CD4-positive, alpha-beta T cell treated with Interleukin-17A for 4 hours (primary cell): ENCODE measurements at places on chromosomes 4 and X.

- peak; percentile 67 for DNase-seq
Observed at GRCh38 chrX:9530848-9531274, 66.0 kb downstream of the TBL1X start.

GRCh38 chr4:131316086-131316485, 1833.0 kb upstream of the PCDH10 start:
- no peak for DNase-seq

GRCh38 chrX:74923942-74924448, 1.3 kb downstream of the NEXMIF start:
- DNase-seq = peak; percentile 6

GRCh38 chr4:184757810-184758209, 23.9 kb upstream of the CENPU start:
- DNase-seq = no peak

DNA sequence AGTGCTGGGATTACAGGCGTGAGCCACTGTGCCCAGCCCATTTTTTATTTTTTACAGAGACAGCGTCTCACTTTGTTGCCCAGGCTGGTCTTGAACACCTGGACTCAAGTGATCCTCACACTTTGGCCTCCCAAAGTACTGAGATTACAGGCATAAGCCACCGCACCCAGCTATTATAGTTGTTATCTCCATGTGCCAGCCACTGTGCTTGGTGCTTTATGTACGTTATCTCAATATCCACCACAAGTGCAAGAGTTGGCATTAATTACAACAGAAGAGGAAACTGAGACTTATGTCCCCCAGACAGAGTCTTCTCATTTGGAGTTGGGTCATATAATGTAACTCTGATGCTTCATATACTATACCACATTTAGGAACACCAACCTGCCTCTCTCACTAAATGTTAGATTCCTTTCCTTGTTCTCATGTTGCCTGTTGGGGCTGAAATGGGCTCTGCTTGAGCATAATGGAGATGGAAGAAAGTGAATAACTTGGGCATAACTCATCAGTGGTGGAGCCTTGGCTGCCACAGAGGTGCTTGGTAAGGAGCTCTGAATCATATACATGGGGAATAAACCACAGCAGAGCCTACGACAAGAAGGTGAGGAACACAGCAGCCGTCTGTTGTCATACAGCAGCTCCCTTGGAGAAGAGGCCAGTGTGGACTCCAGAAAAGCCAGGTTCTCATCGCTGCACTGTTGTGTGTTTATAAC, 84.3 kb downstream of the SPRY1 start:
- no peak for DNase-seq

- no peak for DNase-seq
Observed at GRCh38 chr4:55781812-55782211, 37.8 kb upstream of the EXOC1L start.

DNA sequence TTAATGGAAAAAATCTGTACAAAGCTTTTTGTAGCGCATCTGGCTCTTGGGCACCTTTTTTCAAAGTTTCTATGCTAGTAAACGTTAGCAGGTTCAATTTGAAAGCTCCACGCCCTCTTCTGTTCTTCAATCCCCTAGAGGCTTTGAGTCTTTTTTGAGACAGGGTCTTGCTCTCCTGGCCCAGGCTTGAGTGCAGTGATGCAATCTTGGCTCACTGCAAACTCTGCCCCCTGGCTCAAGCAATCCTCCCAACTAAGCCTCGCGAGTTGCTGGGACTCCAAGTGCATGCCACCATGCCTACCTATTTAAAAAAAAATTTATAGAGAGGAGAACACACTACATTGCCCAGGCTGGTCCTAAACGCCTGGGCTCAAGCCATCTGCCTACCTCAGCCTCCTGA, 9.2 kb downstream of the RXFP1 start:
- no peak for DNase-seq

DNA sequence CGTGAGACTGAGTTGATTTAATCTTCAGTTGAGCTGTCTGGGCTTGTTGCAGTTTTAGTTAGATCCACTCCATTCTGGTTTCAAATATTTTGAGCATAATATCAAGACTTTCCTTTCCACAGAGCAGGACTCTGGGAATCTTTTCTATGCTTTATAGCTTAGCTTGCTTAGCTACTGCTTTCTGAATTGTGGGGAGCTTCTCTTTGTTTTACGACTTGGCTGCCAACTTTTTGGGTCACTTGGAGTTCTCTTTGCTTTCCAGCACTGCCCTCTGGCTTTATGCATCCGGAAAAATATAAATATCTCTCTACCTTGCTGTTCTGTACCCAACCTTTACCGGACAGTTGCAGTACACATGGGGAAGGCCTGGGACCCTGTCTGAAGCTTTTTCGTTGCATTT, 292.1 kb downstream of the STIM2 start:
- DNase-seq = no peak

GRCh38 chr4:74397748-74398426, 32.9 kb downstream of the EREG start:
- peak; percentile 9 for DNase-seq

DNA sequence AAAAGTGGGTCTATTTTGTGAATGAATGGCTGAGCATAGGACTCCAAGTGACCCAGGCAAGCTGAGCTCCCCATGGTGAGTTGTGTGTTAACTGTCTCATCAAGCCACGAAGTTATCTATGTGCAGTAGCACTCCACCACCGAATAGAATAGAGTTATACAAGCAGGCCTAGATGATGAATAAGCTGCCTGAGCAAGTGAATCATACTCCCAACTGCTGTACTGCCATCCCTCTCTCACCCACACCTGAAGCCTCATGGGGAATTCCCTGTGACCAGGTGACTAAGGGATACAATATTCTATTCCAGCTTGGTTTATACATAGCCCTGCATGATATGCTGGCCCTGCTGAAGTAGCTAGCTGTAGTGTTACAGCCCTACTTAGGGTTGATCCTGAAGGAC, 38.7 kb downstream of the KDM5C start:
- DNase-seq = no peak

DNA sequence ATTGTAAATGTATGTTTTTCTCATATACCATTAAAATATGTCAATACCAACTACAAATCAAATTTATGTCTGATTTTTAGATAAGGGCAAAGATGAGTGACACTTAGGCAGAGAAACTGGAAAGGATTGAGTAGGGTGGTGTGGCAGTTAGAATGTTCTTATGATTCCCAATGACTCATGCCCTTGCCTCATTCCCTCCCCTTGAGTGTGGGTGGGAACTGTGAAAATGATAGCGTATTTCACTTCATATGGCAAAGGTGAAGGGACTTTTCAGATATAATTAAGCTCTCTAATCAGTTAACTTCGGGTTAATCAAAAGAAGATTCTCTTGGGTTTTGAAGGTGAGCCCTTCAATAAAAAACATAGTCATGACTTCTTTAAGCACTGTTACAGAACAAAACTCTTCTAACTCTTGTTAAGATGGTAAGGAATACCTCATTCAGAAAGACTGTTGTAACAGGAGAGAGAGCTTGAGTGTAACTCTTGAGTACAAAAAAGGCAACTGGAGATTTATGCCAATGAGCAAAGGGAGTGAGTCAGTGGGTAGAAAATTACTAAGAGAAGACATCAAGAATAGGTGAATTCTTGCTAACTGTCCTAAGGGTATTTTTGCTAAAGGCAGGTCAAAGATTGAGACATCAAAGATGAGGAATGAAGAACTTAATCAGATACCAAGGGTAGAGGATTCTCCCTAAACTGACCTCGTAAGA, 329.5 kb downstream of the KCTD8 start:
- no peak for DNase-seq

DNA sequence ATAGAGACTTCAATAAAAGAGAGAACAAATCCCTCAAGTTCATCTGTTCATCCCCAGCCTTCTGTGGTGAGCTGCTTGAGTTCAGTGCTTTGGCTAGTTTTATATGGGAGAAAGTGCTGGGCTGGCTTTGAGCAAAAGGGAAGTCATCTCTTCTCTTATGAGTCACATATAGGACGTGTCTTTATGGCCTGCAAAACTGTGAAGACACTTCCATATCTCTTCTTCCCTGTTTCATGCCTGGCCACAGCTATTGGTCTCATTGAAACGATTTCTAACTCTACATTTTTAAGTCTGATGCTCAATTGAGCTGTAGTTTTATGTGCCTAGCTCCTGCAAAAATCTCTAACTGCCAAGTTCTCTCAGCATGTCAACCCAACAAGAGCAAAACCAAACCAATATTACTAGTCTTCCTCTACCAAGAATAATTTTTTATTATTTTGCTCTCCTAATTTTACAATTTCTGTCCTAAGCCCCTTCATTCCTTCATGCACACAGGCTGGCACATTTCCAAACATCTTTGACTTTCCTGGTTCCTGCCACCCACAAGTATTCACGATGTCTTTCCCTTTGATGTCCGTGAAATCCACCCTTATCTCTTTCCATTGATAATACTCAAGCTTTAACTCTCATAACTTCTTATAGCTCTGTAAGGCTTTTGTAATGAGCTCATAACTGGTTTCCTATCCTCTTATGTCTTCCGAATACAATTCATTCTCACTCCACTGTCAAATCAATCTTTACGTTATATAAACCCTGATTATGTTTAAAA, 165.3 kb downstream of the BTC start:
- no peak for DNase-seq
